Pancreas (tissue), 10 donors: ENCODE measurements at places on chromosomes 5 and 9. TPM values are rescaled to one million over a fixed set of nuclear protein-coding genes. Genes with fewer than 3 reads are reported as not detected.

DNA sequence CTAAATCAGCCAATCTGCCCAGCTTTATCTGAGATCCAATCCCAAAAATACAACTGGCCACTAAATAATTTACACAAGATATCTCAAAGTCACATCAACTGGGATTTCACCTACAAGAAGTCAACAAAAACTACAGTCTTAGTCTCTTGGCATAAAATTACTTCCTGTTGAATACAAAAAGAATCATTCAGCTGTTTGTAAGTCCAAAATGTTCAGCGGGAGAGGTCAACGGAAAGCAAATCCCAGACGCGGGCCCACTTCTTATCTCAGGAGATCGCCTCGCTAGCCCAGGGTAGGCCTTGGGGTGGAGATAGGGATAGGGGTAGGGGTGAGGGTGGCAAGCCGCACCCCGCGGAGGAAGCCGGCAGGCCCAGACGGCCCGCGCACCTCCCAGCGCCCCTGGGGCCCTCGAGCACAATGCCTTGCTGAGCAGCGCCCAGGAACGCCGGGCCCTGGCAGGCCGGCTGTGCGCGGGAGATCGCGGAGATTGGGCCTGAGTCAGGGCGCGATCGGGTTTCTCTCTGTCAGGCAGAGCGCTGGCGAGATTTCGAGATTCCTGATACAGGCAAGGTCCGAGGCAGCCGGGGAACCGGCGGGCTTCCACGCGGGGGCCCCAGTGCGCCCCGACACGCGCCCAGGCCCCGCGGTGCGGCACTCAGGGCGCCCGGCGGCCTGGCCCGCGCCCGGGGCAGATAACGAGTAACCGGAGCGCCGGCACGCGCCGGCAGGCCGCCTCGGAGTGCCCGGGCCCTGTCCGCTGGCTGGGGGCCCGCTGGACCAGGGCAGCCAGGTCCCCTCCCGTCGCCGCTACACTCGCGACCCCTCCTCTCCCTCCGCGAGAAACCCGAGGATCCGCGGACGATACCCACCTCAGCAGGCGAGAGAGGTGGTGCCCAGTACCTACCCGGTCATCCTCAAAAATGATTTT lies 601 bp downstream of the HINT1 start:
- peak overlapping the region; percentile 91 for H3K27ac ChIP-seq
- H3K4me3 ChIP-seq, result peak overlapping the region; percentile 88
- H3K4me1 ChIP-seq, result peaks cover 6% of the 10 kb centered on the region
- H3K36me3 ChIP-seq, result peaks cover 12% of the 10 kb centered on the region
- H3K27me3 ChIP-seq, result no peaks in the 10 kb centered on the region

DNA sequence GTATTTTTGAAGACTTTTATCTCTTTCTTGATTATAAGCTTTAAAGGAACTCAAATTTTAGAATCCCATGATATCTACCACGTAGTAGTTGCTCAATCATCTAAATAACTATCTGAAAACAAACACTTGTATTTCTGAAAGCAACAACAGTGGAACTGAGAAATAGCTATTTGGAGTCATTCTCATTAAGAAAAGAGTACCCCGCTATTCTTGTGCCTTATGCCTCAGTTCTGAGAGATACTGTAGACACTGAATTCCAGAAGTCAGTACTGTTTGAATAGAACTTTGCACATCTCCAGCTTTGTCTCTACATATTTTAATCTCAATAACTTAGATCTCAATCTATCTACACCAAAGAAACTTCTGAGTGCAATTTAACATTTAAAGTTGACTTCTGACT lies 11.4 kb downstream of the CHD1 start:
- no peaks in the 10 kb centered on the region for H3K27me3 ChIP-seq
- peaks cover 4% of the 10 kb centered on the region for H3K4me1 ChIP-seq
- H3K27ac ChIP-seq, result no peak overlapping the region
- DNase-seq, result no peak

- H3K27me3 ChIP-seq, result no peaks in the 10 kb centered on the region
- peak overlapping the region; percentile 74 for H3K27ac ChIP-seq
- no peaks in the 10 kb centered on the region for H3K36me3 ChIP-seq
- peak; percentile 86 for DNase-seq
- H3K4me3 ChIP-seq, result peak overlapping the region; percentile 64
- no peaks in the 10 kb centered on the region for H3K4me1 ChIP-seq
Observed at GRCh38 chr9:126915281-126915816, 767 bp downstream of the RALGPS1 start.

DNA sequence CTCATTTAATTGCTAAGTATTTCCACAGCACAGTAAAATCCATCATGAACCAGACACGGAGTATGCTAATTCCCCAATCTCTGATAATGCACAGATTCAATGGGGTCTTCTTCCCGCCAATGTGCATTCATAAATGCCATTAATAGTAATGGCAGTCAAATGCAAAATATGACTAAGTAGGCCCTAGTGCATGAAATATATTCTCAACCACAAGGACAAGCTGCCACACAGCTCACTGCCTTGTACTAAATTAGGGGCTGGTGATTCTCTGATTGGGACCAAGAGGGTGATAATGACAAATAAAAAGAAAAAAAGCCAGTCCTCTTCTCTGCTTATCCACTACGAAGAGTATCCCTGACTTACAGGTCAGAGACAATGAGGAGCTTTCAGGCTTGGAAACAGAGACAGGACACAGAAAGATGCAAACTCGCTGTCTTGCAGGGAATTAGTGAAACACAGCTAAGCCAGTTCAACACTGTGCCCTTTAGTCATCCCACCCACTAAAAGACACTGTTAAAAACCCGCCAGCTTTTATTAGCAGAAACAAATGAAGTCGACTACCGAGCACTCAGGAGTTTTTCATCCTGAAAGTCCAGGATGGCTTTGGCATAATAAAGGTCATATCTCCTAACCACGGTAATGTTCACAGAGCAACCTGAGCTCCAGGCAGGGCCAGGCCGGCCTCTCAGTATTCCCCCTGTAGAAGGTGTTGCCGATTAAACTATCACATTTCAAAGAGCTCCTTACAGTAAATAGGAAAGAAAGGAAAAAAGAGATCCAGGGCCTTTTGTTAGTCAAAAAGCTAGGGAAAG lies 148.1 kb downstream of the EBF1 start:
- H3K36me3 ChIP-seq, result no peaks in the 10 kb centered on the region
- H3K27ac ChIP-seq, result no peak overlapping the region
- H3K4me1 ChIP-seq, result no peaks in the 10 kb centered on the region
- no peaks in the 10 kb centered on the region for H3K27me3 ChIP-seq

DNA sequence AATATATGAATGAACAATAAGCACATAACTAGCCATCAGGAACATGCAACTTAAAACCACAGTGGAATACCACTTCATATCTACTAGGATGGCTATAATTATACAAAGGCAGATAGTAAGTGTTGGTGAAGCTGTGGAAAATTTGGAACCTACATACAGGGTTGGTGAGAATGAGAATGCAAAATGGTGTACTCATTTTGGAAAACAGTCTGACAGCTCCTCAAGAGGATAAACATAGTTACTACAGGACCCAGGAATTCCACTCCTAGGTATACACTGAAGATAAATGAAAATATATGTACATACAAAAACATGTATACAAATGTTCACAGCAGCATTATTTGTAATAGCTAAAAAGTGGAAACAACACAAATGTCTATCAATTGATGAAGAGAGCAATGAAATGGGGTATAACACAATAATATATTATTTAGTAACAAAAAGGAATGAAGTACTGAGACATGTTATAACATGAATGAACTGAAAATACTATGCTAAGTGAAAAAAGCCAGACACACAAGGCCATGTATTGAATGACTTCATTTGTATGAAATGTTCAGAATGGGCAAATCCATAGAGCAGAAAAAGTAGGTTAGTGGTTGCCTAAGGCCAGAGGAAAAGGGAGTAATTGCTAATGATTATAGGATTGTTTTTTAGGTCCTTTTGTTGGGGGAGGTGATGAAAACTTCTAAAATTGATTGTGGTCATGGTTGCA lies 31.2 kb upstream of the CDK5RAP2 start:
- H3K4me3 ChIP-seq, result no peak overlapping the region
- no peaks in the 10 kb centered on the region for H3K27me3 ChIP-seq
- DNase-seq, result no peak
- H3K27ac ChIP-seq, result no peak overlapping the region

DNA sequence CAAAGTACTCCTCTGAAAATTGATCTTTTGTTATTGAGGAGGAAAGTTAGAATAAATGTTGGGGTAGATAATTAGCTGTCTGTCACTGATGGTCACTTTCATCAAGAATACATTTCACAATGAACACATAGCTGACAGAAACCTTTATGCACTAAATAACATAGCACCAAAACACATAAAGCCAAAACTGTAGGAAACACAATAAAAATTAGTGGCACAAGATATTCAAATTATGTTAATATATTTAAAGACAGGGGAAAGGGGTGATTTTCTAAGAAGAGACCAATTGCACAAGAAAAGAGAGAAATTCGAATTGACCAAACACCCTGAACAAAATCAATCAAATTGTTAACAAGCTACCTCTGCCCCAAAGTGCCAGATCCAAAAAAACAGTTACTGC lies 89.7 kb downstream of the AK8 start:
- DNase-seq, result no peak
- no peak overlapping the region for H3K4me3 ChIP-seq
- no peak overlapping the region for H3K27ac ChIP-seq
- no peaks in the 10 kb centered on the region for H3K4me1 ChIP-seq

DNA sequence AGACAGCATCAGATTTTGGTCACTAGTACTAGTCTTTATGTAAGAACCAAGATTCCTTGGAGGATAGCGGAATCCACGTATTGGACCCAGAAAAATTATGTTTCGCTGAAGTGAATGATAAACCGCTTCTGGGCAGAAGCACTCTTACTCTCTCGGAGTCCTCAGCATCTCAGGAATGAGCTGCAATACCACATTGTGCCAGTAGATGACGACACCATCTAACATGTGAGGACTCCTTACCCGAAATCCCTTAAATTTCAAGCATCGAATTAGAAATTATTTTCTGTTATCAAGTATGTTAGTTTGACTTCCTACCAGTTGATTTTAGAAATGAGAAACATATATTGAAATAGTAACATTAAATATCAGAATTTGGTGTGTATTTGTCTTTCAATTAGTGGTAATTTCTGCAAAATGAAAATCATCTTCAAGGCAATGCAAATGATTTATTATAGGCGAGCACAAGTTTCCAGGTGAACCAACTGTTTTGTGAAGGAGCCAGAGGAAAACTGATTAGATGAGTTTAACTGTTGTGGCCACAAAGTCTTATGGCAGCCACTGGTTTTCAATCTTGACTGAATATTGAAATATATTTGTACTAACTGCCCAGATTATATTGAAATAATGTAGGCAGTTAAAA lies 66.0 kb upstream of the CAMK4 start:
- DNase-seq, result peak; percentile 27
- no peaks in the 10 kb centered on the region for H3K36me3 ChIP-seq
- H3K27ac ChIP-seq, result no peak overlapping the region
- H3K27me3 ChIP-seq, result no peaks in the 10 kb centered on the region

DNA sequence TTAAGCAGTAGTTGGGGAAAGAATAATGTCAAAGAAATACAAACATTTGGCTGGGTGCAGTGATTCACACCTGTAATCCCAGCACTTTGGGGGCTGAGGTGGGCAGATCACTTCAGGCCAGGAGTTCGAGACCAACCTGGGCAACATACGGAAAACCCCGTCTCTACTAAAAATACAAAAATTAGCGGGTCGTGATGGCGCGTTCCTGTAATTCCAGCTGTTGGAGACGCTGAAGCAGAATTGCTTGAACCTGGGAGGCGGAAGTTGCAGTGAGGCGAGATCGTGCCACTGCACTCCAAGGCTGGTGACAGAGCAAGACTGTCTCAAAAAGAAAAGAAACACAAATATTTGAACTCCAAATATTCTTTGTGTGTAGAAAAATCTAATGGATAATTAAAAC lies 4.7 kb downstream of the MATR3 start:
- no peaks in the 10 kb centered on the region for H3K27me3 ChIP-seq
- no peak for DNase-seq
- H3K4me3 ChIP-seq, result no peak overlapping the region
- H3K4me1 ChIP-seq, result peaks cover 42% of the 10 kb centered on the region

DNA sequence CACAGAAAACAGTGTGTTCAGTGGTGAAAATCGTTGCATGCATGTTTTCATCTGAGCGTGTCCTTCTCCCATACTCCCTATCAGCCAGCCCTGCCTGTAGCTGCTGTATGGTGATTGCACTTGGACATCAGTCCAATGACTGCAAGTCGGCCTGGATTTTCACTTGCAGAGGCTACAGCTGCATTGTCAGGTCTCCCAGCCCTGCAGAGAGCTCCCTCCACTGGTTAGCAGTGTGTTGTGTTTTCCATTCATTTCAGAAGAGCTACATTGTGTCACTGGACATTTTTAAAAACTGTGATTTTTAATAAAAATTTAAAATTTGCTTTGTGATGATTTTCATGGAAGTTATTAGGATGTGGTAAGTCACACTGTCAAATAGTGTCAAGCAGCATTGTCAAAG lies 96.6 kb downstream of the SYK start:
- H3K36me3 ChIP-seq, result no peaks in the 10 kb centered on the region
- no peak overlapping the region for H3K27ac ChIP-seq
- H3K4me1 ChIP-seq, result no peaks in the 10 kb centered on the region
- no peak for DNase-seq
- no peaks in the 10 kb centered on the region for H3K27me3 ChIP-seq

GRCh38 chr9:21754741-21755140 lies 47.7 kb upstream of the MTAP start:
- no peaks in the 10 kb centered on the region for H3K36me3 ChIP-seq
- no peaks in the 10 kb centered on the region for H3K27me3 ChIP-seq
- no peak overlapping the region for H3K27ac ChIP-seq
- no peaks in the 10 kb centered on the region for H3K4me1 ChIP-seq

- no peaks in the 10 kb centered on the region for H3K36me3 ChIP-seq
Observed at GRCh38 chr9:304519-305185, 90.0 kb downstream of the DOCK8 start.

DNA sequence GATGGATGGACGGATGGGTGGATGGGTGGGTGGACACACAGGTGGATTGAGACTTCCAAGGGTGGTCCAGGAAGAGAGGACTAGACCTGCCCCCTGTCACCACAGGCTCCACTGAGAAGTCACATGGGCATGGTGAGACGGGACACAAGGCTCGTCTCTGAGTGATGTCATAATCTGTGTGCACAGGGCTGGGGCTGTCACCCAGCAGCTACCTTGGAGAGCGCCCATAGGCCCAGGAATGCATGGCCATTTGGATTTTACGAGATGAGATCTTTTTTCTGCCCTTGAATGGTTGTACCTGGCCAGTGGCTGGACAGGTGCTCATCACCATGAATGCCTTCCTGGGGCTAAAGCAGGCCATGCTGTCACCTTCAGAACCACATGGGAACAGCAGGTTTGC lies 3.1 kb downstream of the OLFM1 start:
- H3K27me3 ChIP-seq, result no peaks in the 10 kb centered on the region
- no peaks in the 10 kb centered on the region for H3K36me3 ChIP-seq
- no peak for DNase-seq
- H3K4me3 ChIP-seq, result no peak overlapping the region
- peaks cover 20% of the 10 kb centered on the region for H3K4me1 ChIP-seq

GRCh38 chr9:127568971-127569885 lies 42.8 kb upstream of the STXBP1 start:
- H3K27ac ChIP-seq, result peak overlapping the region; percentile 94
- H3K4me1 ChIP-seq, result peaks cover 31% of the 10 kb centered on the region
- peak; percentile 94 for DNase-seq
- H3K4me3 ChIP-seq, result peak overlapping the region; percentile 99

The ATP10B gene
- total RNA-seq, result 3.7 TPM

The ZBED3 gene
- 12.4 TPM for total RNA-seq

The ANKRD31 gene
- 0.24 TPM for total RNA-seq

The DIMT1 gene
- 17.3 TPM for total RNA-seq

The GDNF gene
- not detected for total RNA-seq

The ESM1 gene
- total RNA-seq, result not detected

The PCDHA5 gene
- 0.50 TPM for total RNA-seq

The CCNO gene
- total RNA-seq, result 5.1 TPM

The PCDHGB7 gene
- total RNA-seq, result 3.8 TPM

The KCNT1 gene
- 0.28 TPM for total RNA-seq

The ALDH1B1 gene
- total RNA-seq, result 6.3 TPM
